NCI-H187 treated with DMSO at 0.1 percent for 48 hours (cell line): ENCODE measurements at places on chromosomes 6 and 20.

GRCh38 chr6:122800906-122801305 lies 11.8 kb downstream of the SMPDL3A start:
- no peak for DNase-seq

GRCh38 chr20:36394340-36394965 lies 88.3 kb downstream of the DLGAP4 start:
- DNase-seq, result no peak

- no peak for DNase-seq
Observed at GRCh38 chr20:2599288-2600006, 53.0 kb upstream of the NOP56 start.

DNA sequence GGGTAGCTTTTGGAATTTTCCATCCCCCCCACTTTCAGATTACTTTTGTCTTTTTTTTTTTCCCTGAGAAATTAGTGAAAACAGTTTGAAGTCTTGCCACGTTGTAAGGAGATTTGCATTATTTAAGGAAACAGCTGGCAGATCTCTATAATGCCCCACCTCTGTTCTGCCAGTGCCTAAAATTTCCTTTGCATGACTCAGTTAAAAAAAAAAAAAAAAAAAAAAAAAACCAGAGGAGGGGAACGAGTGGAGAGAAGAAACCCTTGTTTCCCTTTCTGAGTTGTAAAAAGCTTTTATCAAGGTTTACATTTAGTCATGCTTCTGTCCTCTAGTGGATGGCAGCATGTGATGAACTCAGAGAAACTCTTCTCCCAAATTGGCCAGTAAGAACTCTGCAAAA lies 33.5 kb downstream of the CARMIL1 start:
- no peak for DNase-seq

DNA sequence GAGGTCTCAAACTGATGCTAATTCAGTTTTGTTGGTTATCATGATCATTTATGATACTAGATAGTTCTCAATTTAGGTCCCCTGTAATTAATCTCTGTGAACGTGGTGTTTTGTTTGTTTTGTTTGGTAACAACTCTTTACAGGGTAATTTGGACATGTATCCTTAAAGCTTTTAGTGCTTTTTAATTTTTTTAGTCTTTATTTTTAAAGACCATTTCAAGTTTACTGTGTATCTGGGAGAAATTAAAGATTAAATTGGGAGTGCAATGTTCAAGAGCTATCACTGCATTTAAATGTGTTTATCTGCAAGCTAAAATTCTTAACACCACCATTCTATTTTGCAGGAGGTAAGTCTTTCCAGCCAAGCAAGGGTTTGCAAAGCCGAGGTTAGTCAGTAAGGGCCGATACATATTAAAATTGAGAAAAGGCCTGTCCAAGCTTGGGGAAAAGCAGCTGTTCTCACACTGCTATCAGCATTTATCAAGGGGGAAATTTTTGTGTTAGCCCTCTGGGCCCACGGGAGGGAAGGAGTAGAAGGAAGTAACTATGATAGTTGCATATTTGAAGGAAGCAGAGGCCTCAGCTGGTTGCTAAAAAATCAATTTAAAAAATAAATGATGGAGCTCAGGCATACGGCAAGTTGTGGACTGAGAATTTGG lies 59.3 kb upstream of the ZNF217 start:
- DNase-seq, result no peak

DNA sequence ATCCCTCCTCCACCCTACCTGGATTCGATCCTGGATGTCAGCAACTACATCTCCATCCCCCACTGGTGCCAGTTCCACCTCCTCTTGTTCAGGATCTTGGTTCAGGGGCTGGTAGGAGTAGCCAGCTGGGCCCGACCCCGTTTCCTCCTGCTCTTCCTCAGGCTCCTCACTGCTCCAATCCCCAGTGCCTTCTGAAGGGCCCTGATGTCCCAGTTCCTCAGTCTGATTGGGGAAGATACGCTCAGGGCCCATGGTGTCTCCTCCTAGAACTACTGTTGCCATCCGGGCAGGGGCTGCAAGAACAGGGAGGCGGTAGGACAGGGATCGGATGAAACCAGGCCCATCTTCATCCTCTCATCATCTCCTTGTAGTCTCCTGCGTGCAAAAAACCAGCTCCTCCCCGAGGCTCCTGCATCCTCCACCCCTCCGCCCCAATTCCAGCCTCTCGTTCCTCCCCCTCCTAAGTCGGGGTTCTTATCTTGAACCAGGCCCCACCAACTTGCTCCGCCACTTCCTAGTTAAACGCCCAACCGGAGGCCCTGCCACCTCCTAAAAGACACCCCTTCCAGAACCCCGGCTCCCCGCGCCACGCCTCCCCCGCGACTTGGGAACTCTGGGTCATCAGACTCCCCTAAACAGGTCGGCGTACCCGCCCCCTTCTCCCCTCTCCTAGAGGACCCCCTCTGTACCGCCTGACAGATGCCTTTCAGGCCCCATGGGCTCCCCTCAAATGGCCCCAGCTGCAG lies 476 bp downstream of the MEA1 start:
- no peak for DNase-seq

DNA sequence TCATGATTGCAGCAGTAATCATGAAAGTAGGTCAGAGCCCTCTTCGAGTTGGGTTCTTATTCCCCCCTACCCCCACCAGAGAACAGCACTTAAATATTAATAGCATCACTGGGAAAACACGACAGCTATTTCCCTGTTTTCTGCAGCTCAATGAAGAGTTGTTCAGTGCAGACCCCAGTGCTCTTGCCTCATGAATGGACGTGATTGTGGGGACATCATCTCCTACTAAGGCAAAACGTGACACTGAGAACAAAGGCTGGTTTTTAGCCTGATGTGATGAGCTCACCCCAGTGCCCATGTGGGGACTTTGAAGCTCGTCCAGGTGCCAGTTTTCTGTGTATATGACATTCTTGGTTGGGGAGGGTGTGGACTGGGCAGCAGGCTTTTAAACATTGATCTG lies 105.9 kb downstream of the SLC35F1 start:
- DNase-seq, result no peak

GRCh38 chr6:42774201-42774600 lies 7.7 kb upstream of the BICRAL start:
- no peak for DNase-seq

- DNase-seq, result no peak
Observed at GRCh38 chr20:4472906-4473305, 248.8 kb upstream of the PRND start.

GRCh38 chr6:124723671-124724070 lies 238.6 kb upstream of the RNF217 start:
- DNase-seq, result no peak

DNA sequence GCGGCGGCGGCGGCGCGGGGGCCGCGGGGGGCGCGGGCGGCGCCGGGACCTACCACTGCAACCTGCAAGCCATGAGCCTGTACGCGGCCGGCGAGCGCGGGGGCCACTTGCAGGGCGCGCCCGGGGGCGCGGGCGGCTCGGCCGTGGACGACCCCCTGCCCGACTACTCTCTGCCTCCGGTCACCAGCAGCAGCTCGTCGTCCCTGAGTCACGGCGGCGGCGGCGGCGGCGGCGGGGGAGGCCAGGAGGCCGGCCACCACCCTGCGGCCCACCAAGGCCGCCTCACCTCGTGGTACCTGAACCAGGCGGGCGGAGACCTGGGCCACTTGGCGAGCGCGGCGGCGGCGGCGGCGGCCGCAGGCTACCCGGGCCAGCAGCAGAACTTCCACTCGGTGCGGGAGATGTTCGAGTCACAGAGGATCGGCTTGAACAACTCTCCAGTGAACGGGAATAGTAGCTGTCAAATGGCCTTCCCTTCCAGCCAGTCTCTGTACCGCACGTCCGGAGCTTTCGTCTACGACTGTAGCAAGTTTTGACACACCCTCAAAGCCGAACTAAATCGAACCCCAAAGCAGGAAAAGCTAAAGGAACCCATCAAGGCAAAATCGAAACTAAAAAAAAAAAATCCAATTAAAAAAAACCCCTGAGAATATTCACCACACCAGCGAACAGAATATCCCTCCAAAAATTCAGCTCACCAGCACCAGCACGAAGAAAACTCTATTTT lies 2.0 kb downstream of the FOXC1 start:
- DNase-seq, result no peak

GRCh38 chr20:44288252-44288651 lies 22.8 kb downstream of the FITM2 start:
- no peak for DNase-seq

DNA sequence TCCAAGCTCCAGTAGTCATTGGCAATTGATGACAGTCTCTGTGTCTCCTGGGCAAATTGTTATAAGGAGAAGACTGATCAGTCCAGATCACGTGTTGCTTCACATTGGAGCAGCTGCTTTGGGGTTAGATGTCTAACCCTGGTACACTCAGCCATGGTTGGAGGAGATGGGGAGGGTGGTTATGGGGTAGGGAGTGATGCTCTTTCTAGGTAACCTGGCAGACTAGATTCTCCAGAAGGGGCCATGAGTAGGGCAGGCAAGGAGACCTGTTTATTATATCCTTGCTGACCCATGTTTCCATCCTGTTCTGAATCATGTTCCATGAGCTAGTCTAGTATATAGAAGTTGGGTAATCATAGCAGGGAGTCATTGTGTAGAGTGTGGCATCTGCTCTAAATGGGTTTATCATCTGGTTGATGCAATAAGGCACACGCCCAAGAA lies 50.8 kb upstream of the BACH2 start:
- DNase-seq, result no peak
